ENCODE measurements at places on chromosomes 11 and 22. TPM values are rescaled to one million over a fixed set of nuclear protein-coding genes. Genes with fewer than 3 reads are reported as not detected.

DNA sequence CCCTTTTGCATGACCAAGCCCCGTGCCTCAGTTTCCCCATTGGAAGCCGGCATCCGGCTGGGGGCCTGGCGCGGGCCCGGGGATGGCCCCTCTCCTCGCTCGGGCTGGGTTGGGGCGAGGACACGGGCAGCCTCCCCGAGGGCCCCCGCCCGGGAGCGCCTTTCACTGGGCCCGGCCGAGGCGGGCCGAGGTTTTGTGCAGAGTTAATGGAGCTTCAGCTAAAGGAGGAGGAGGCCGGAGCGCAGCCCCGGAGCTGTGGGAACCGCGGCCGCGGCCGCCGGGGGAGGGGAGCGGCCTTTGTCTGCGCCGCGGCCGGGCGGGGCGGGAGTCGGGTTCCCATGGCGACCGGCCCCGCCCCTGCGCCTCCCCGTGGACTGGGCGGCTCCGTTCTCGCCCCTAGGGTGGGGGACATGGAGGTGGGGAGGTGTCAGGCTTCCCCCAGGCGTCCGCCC is 1.4 kb upstream of the MAPK11 start:
- DNase-seq, result peak; percentile 86

GRCh38 chr22:43440556-43440955 is 28.7 kb downstream of the MPPED1 start:
- no peak for DNase-seq

GRCh38 chr11:111793863-111794262 is 27.7 kb upstream of the PPP2R1B start:
- peak; percentile 44 for DNase-seq

- no peak for DNase-seq
Measured at GRCh38 chr22:29093501-29094300, 20.9 kb downstream of the KREMEN1 start.

DNA sequence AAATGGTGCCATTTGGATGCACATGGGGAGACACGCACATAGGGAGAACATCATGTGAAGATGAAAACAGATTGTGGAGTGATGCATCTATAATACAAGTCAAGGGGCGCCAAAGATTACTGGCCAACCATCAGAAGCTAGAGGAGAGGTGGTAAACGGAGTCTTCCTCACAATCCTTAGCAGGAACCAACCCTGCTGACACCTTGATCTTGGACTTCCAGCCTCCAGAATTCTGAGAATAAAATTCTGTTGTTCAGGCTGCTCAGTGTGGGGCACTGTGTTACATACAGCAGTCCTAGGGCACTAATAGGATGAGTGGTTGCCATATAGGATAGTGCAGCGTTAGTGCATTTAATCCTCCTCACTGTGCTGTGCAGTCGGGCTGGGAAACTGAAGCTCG is 8.0 kb upstream of the SEC14L4 start:
- no peak for DNase-seq

- DNase-seq, result no peak
Measured at GRCh38 chr11:82732734-82733443, 775 bp downstream of the FAM181B start.

DNA sequence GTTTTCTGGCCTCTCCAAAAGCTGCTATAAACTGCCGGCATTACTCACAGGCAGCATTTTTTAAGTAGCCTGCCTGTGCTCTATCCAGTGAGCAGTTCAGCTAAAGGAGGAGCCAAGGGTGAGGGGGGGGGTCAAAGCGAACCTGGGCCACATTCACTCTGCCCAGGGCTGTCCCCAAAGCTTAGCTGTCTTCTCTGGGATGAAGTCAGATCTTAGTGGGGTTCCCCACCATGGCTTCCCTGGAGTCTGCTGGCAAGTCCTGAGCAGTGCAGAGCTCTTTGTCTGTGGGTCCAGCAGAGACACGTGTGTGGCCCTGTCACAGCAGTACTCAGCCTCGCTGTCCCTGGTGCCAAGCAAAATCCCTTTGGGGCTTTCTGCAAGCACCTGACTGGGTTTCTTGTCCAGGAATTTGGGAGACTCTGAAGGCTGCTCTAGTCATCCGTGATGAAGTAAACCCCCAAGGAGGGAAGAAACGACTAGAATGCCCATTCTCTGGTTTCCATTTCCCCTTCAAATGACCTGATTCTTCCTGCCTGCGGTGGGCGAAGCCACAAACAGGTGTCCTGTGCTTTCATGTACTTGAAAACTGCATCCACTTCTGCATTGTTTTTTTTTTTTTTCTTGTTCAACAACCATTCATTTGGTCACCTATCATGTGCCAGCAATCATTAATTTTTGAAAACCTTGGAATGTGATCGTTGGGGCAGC is 2.6 kb downstream of the KCNJ5 start:
- no peak for DNase-seq

DNA sequence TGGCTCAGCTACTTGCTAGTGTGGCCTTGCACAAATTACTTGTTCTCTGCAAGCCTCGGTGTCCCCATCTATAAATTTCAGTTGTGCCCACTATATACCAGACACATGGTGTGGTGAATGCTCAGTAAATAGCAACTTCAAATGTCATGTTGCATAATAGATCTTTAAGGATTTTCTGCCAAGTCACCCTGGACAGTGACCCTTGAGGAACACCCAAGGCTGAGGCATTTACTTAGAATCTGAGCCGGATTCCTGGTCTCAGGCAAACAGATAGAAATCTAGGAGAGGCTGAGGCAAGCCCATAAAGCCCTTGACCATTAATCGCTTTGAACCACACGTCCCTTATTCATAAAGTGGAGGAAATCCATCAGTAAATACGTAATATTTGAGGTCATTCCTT is 9.7 kb downstream of the TEAD1 start:
- DNase-seq, result peak; percentile 46

- DNase-seq, result no peak
Measured at GRCh38 chr11:11171854-11172253, 181.2 kb downstream of the CSNK2A3 start.

DNA sequence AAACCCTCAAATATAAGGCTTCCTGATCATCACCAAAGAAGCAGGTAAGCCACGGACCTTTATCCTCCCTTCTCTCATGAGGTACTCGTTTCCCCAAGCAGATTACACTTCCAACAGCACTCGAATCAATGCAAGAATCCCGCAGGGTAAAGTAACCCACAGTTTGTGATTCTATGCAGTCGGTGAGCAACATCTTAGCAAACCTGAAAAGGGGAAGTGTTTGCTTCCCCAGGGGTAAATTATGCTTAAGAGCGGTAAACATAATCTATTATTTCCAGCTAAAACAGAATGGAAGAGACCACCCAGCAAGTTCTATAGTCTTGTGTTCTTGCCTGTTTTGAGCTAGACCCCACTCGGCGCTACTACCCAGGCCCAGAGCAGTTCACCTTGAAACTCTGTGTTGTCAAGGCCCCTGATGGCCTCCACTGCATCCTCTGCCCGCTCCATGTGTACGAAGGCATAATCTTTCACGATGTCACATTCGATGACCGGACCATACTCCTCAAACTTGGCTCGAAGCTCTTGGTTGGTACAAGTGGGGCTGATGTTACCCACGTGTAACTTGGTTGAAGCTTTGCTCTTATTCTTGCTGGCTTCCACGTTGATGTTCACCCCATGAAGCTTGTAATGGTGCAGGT is 1.3 kb downstream of the RBM4B start:
- DNase-seq, result no peak

- DNase-seq, result no peak
Measured at GRCh38 chr11:85742873-85743275, 56.9 kb upstream of the CCDC89 start.

GRCh38 chr11:47768101-47768612 is 1.0 kb upstream of the FNBP4 start:
- DNase-seq, result peak; percentile 82

GRCh38 chr11:120021978-120022377 is 115.9 kb downstream of the TRIM29 start:
- DNase-seq, result no peak

DNA sequence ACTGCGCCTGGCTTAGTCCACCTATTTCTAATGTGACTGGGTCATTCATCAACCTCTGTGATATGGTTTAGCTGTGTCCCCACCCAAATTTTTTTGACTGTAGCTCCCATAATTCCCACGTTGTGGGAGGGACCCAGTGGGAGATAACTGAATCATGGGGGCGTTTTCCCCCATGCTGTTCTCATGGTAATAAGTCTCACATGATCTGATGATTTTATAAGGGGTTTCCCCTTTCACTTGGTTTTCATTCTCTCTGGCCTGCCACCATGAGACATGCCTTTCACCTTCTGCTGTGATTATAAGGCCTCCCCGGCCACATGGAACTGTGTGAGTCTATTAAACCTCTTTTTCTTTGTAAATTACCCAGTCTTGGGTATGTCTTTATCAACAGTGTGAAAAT is 8.7 kb downstream of the CENATAC start:
- DNase-seq, result peak; percentile 19

DNA sequence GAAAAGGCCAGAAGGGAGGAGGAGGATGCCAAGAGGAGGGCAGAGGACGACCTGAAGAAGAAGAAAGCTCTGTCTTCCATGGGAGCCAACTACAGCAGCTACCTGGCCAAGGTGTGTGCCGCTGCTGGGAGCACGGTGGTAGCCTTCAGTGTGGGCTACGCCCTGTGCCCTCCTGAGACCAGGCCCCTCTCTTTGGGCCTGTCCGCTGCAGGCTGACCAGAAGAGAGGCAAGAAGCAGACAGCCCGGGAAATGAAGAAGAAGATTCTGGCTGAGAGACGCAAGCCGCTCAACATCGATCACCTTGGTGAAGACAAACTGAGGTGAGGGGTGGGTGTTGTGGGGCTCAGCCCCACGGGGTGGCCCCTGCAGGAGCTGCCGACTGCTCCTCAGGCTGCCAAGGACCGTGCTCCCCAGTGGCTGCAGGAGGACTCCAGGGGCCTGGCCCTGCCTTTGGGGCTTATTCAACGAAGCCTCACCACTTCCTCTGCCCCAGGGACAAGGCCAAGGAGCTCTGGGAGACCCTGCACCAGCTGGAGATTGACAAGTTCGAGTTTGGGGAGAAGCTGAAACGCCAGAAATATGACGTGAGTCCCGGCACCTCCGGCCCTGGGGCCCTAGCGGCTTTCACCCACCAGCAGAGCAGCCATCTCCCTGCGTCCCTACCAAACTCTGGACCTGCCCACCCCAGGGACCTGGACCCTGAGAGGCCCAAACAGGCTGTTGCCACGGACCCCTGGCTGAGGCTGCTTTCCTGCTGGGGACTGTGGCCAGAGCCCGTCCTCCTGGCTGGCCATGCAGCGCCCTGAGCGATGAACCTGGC is 12.6 kb upstream of the MRPL23 start:
- DNase-seq, result no peak

DNA sequence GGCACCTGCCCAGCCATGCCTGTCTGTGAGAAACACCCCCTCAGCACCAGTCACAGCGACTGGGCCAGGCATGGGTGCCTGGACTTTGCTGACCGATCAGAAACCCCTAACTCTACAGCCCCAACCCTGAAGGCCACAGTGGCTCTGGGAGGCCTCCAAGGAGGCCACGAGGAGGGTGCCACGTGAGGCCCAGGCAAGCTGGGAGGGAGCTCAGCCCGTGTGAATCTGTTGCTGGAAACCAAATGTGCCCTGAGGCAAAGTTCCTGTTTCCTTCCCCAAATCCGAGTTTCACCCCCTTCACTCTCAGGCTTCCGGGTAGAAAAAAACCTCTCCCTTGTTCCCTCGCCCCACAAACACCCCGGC is 1.3 kb downstream of the UNC93B1 start:
- no peak for DNase-seq

GRCh38 chr22:48692734-48693376 is 1134.8 kb downstream of the BRD1 start:
- no peak for DNase-seq

GRCh38 chr22:33780531-33781136 is 139.6 kb downstream of the LARGE1 start:
- no peak for DNase-seq

DNA sequence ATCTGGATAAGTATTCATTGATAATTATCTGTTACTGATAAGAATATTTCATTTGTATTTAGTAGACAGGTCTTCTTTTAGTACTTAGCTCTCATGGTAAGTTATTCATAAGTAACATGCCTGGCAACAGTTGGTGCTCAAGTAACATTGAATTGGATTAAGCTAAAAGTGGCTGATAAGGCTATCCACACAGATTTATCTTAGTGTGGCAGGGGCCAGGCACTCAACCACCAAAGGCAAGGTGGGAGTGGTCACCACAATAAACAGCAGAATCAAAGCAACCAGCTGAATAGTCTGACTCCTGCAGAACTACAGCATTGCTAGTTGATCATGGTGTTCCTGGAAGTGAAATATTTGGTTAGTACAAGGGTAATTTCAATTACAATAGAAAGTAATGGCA is 33.0 kb upstream of the NARS2 start:
- no peak for DNase-seq

GRCh38 chr11:17733261-17733660 is 1.3 kb upstream of the KCNC1 start:
- DNase-seq, result no peak

DNA sequence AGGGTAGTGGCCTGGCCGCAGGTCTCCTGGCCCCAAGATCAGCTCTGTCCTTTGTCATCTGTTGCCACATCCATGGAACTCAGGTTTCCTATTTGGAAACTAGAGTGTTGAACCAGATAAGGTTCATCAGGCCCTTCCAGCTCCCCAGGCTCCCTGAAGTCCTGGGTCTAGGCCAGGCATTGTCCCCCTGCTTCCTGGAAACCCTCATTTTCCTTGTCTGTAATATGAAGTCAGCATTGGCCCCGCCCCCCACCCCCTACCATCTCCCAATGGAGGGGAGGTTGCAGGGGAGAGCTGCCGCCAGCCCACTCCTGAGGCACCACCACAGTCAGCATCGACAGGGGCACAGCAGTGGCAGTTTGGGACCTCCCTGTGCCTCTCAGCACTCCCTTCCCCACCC is 9.0 kb upstream of the MS4A10 start:
- DNase-seq, result no peak

- no peak for DNase-seq
Measured at GRCh38 chr22:29917052-29917902, 34.3 kb downstream of the MTMR3 start.

GRCh38 chr11:12216041-12216451 is 105.7 kb downstream of the MICAL2 start:
- DNase-seq, result no peak

DNA sequence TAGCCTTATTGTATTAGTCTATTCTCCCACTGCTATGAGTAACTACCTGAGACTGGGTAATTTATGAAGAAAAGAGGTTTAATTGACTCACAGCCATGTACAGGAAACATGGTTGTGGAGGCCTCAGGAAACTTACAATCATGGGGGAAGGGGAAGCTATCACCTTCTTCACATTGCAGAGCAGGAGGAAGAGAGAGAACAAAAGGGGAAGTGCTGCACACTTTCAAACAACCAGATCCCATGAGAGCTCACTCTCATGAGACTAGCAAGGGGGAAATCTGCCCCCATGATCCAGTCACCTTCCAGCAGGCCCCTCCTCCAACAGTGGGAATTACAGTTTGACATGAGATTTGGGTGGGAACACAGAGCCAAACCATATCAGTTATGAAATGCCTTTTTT is 179.4 kb downstream of the ARHGAP42 start:
- no peak for DNase-seq

GRCh38 chr11:83326326-83326725 is 40.2 kb upstream of the CCDC90B start:
- no peak for DNase-seq

Gene NXPE4
- not detected for total RNA-seq

Gene LYVE1
- not detected for total RNA-seq

Gene ACTN3
- total RNA-seq, result not detected

Gene PLAAT5
- total RNA-seq, result 2.3 TPM

Gene OR8B12
- total RNA-seq, result not detected

Gene SLC6A5
- total RNA-seq, result not detected

Gene ARHGAP20
- not detected for total RNA-seq

Gene SPI1
- not detected for total RNA-seq

Gene RAB39A
- not detected for total RNA-seq

Data from Caki2 (cell line).